Astrocyte of the hippocampus (primary cell): ENCODE measurements at places on chromosomes 2 and 18.
A peak's percentile ranks its signal among the peaks of the same experiment; 100 is the strongest.

- no peak for DNase-seq
Observed at GRCh38 chr2:186702501-186702900, 8.6 kb downstream of the FAM171B start.

GRCh38 chr2:221708902-221709301, 136.8 kb upstream of the EPHA4 start:
- DNase-seq, result no peak

DNA sequence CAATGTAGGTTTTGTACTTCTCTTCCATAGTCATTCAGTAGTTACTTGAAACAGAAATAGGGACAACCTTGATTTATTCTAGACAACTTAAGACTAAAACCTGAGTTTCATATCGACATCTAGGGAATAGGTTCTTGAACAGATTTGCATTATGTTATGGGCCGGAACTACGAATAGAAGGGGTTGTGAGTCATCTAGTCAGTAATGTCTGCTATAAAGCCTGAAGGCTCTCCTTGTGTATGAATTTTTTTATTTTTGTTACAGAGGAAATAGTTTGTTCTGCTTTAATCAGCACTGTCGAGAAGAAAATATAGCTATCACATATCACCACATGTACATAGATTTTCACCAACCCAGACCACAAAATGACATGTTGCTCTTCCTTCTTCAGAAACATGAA, 17.3 kb upstream of the TRIM43 start:
- DNase-seq, result no peak

DNA sequence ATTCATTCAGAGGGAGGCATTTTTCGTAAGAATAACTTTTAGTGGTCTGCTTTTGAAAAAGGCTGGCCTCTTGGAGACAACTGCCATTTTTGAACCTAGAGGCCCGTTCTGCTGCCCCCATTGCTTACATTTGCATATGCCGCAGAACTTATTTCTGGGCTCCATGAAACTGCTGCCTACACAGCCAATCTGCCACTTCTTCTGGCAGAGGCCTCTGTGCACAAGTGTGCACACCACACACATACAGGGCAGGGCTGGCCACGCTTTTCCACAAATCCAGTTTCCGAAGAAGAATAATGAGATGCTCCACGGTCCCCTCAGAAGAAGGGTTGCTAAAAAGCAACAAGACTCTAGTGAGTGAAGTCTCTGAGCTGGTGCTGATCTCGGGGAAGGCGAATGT, 56.2 kb downstream of the TMEM200C start:
- no peak for DNase-seq

DNA sequence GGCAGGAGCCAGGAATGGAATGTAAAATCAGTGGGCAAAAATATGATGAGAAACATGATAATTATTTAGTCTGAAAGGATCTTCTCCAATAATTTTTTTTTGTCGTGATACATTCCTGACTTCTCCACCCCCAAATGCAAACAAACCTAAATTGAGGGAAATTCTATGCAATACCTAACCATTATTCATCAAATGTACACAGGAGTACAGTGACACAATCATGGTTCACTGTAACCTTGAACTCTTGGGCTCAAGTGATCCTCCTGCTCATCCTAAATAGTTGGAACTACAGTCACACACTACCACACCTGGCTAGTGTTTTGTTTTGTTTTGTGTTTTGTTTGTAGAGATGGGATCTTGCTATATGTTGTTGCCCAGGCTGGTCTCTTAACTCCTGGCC, 46.5 kb downstream of the RAB10 start:
- DNase-seq, result no peak

DNA sequence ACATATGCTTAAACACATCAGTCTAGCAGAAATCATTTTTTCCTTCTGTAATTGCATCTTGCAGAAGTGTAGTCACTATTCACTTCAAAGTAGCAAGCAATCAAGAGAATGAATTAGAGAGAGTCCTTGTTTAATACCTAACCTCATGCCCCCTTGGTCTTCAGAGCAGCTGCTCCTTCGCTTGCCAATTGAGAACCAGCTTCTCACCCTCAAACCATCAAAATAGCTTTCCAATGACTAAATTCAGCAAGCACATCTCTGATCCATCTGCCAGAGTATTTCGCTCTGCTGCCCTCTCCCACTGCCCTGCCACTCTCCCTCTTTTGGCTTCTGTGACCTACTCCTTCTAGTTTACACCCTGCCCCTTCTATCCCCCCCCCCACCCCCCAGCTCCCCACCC, 120.7 kb upstream of the AGAP1 start:
- DNase-seq, result no peak

DNA sequence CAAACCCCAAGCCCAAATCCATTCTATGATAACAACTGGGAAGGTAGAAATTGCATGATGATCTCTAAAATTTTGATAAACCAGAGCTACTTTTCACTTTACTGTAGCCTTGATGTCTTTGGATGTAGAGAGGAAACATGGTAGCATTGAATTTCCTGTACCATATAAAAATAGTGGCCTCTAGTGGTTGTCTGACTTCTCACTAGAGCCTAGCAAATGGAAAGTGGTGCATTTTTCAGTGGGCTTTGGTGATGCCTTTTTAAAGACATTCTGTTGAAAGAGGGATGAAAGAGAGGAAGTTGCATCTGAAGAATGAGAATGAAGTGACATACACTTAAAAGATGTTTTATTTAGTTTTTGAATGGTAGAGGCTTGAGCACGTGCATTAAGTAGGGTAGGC, 662.2 kb downstream of the XIRP2 start:
- DNase-seq, result peak; percentile 28

GRCh38 chr2:83654091-83654611, 804.9 kb downstream of the SUCLG1 start:
- DNase-seq, result no peak

- DNase-seq, result no peak
Observed at GRCh38 chr2:178674122-178674521, 133.1 kb downstream of the TTN start.

DNA sequence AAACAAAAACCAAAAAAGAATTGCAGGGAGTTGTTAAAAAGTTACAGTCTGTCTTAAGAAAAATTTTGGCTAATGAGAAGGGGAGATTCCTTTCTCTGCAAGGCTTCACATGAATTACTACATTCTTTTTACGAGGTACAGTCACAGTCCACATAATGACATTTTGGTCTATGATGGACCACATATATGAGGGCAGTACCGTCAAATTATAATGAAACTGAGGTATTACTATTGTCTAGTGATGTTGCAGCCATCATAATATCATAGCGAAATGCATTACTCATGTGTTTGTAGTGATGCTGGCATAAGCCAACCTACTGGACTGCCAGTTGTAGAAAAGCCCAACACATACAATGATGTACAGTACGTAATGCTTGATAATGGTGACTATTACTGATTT, 12.5 kb downstream of the SERPINB7 start:
- DNase-seq, result no peak

GRCh38 chr2:7619203-7619970, 702.2 kb downstream of the RNF144A start:
- DNase-seq, result peak; percentile 47

DNA sequence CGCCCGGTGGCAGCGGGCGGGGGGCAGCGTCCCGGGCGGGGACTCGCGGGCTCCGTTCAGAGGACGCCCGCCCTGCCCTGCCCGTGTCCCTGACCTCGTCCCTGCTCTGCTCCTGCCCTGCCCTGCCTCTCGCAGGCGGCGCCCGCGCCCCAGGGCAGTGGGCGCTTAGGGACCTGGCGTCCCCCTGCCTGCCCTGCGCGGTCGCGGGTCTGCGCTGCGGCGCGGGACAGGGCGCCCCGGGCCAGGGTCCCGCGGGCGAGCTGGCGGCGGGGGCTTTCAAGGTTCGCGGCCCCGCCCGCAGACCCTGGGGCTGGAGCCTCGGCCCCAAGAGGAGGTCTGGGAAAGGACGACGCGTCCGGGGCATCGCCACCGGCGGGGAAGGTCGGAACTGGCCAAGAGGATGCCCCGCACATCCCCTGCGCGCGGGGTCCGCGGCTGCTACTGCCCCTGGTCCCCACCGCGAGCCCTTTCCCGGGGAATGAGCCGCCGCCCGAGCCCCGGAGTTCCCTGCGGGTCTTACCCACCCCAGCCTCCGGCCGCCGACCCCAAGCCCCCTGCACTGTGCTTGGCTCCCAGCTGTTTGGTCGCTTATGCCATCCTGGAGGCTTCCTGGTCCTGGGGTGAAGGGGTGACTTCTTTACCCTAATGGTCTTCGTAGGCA, 679 bp downstream of the RNF144A start:
- peak; percentile 46 for DNase-seq

DNA sequence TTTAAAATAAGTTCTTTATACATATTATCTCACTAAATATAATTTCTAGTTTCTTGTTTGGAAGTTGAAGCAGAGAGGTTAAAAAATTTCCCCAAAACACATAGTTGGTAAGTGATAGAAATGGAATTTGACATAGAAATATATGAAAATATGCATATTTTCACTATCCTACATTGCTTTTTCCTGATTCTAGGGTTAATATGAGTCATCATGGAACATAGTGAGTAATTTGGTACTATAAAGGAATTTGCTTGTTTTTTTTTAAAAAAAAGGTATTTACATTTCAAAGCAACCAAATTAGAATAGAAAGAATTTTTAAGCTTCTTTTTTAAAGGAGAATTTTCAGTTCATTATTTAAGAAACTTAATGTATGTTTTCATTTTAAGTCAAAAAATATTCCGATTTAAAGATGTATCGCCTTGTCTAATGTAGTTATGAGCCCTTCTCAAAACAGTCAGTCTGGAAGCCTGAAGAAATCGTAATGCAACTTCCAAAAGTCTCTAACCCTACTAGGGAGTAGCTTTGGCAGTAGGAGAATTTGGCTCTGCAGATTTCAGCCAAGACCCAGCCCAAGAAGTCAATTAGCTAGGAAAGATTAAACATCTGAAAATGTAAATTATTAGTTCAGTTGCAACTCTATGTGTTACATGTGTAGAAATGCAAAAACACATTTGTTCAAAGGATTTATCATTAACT, 147.3 kb downstream of the RDH14 start:
- DNase-seq, result peak; percentile 17

- DNase-seq, result peak; percentile 46
Observed at GRCh38 chr2:39008665-39009064, 112.2 kb downstream of the SOS1 start.

DNA sequence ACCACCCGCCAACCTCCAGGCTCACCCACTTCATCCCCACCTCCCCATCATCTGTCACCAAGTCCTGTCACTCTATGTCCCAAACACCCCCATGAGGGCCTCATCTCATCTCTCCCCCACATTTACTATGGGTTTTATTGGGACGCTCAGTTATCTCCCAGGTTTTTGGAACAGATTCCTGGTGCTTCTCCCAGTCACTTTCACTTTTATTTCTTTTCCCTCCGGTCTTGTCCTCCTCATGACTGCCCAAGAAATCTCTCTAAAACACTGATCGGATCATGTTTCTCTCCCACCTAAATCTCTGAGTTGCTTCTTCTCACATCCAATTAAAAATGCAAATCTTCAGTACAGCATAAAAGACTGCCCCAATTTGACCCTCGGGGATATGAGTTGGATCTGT, 273.1 kb downstream of the PHLPP1 start:
- DNase-seq, result no peak

- no peak for DNase-seq
Observed at GRCh38 chr2:241295326-241296095, 20.0 kb downstream of the HDLBP start.

DNA sequence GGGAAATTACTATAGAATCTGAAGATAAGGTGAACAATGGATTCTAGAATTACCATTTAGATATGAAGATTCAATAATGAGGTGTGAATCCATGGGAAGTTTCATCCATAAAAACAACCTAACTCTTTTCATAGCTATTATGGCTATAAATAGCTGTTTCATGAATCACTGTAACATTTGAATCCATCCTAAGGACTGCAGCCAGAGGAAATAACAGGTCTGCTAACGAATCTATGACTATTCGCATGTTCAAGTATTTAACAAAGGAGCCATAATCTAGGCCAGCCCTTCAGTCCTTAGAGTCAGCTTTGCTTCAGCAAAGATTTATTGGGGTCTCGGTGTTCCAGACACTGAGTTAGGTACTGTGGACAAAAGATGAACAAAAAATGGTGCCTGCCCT, 87.1 kb downstream of the MYOM1 start:
- peak; percentile 16 for DNase-seq

DNA sequence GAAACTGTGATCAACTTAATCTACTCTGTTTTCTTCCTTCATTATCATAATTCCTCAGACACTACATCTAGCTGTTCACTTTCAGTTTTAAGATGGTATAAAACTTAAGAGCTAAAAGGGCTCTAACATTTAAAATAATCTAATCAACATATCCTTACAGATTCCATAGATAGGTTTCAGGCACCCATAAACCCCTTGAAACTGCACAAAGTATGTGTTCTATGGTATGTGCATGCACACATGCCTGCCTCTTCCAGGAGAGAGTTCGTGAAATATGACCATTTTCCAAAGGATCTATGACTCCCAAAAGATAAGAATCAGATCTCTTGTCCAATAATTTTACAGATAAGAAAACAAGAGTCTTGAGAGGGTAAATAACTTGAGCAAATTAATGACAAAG, 59.4 kb downstream of the CUL3 start:
- DNase-seq, result no peak

DNA sequence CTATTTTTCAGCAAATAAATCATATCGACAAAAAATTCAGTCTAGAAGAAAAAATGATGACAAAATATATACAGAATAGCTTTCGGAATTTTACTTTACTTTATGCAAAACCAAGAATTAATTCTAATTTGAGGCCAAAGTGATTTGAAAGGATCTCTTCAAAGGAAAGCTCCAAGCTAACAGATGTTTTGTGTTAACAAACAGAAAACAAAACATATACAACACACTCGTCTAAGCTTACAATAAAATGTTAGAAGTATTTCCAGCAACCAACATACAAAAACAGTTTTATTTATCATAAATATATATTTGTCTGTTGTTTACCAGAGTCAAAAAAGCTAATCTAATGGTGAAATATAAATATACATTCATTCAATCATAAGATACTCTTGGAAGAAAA, 118.1 kb upstream of the CHRNA1 start:
- no peak for DNase-seq

DNA sequence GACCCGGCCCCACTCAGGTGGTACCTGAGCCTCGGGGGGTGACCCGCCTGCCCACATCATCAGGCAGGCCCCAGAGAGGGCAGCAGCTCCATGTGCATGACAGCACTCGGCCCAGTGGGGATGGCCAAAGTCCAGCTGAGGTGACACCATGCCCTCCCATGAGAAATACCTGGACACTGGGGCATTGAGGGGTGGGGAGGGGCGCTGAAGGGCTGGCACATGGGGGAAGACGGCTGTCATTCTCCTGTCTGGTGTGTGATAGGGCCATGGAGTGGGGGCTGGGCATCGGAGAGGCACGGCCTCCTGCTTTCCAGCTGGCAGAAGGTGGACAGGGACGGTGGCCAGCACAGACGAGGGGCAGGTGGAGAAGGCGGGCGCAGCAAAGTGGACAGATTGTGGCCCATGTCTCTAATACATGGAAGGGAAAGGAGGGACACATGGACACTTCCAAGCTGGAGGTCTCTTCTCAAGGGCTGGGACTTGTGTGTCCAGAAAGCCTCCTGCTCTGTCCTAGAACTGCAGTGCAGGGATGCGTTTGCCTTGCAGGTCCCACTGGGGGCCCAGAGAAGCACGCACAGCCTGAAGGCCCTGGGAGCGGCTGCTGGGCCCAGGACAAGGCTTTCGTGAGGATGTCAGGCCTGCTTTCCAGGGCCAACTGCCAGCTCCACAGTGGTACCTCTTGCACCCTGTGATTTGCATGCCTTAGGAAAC, 302.2 kb downstream of the NDUFA10 start:
- no peak for DNase-seq
